Left ventricle myocardium inferior (tissue), 1 donor: ENCODE measurements at places on chromosomes 6 and 20. TPM values are rescaled to one million over a fixed set of nuclear protein-coding genes. Genes with fewer than 3 reads are reported as not detected.

DNA sequence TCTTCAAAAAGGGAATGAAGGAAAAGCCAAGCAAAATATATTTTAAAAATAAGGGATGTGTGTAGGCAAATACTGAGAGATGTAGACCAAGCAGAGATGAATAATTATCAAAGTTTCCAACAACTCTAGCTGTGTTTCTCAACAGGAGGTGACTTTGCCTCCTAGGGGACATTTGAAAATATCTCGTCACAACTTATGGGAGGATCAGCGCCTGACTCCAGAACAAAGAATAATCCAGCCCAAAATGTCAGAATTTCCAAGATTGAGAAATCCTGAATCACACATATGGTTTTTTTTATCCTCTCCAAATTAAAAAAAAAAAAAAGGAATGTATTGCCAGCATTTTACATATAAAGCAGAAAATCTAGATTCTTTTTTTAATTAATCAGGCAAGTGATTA lies 241.2 kb upstream of the ZFP64 start:
- no peaks in the 10 kb centered on the region for H3K4me1 ChIP-seq
- no peaks in the 10 kb centered on the region for H3K36me3 ChIP-seq
- H3K4me3 ChIP-seq, result no peak overlapping the region

DNA sequence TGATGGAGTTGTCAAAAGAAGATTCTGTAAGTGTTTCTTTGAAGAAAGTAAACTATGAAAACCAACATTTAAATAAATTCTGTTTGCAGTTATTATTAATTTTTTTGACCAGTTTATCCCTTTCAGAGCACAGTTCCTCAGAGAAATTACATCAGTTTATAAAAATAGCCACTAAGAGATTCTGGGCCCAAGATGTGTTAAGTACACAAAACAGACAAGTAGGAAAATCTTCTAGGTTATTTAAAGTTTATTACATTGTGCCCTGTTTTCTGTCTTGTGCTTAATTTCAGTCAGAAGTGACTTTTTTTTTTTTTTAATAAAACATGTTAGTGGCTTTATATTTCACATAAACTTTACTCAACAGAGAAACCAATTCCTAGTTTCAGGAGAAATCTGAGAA lies 72.3 kb downstream of the ECT2L start:
- H3K36me3 ChIP-seq, result no peaks in the 10 kb centered on the region
- no peaks in the 10 kb centered on the region for H3K27me3 ChIP-seq
- peak overlapping the region; percentile 88 for H3K27ac ChIP-seq
- no peak overlapping the region for H3K4me3 ChIP-seq

DNA sequence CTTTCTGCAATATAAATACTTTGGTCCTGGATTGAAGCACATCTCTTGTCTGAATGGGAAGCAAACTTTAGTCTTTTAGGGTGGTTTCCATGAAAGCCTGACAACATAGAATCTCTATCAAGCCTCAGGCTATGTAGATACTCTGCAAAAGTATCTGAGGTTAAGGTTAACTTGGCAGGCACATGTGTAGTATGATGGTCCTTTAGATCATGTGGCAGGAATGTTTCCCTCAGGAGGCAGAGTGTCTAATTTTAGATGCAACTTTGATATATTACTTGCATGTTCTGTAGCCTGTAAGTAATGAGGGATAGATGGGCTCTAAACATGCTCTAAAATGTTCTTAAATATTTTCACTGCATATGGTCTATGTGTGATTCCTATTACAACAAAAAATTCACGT lies 8.2 kb downstream of the MYB start:
- peaks cover 55% of the 10 kb centered on the region for H3K27me3 ChIP-seq
- no peak for DNase-seq

OR2J2 gene
- total RNA-seq, result not detected

DNA sequence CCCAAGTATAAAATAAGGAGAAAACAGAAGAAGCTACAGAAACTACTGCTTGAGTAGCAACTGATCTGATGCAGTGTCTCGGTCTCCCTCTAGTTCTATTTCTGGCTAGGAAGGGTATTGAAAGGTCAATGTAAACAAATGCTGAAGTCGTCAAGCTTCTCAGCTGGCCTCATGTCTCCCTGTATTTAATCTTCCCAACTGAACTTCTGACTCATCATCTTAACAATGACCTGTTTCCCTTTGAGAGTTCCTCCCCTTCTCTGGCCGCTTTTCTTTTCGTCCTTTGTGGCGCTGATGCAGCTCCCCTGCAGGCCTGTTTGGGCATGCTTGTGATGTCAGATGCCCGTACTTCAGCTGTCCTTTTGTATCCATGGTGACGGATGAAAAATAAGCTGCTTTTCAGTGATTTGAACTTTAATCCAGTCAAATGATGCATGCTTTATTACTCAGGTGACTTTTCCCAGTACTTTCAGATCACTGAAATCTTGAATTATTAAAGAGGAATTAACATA lies 7.8 kb upstream of the LCA5 start:
- H3K4me1 ChIP-seq, result peaks cover 36% of the 10 kb centered on the region
- DNase-seq, result peak; percentile 56
- H3K36me3 ChIP-seq, result peaks cover 5% of the 10 kb centered on the region
- H3K27me3 ChIP-seq, result no peaks in the 10 kb centered on the region
- peak overlapping the region; percentile 50 for H3K4me3 ChIP-seq

PRDM1 gene
- total RNA-seq, result 0.85 TPM

GRCh38 chr6:143176090-143177021 lies 115.7 kb downstream of the AIG1 start:
- no peak overlapping the region for H3K4me3 ChIP-seq
- H3K4me1 ChIP-seq, result peaks cover 21% of the 10 kb centered on the region
- no peak overlapping the region for H3K27ac ChIP-seq
- no peaks in the 10 kb centered on the region for H3K27me3 ChIP-seq

GRCh38 chr20:55668631-55669030 lies 336.7 kb downstream of the CBLN4 start:
- no peaks in the 10 kb centered on the region for H3K36me3 ChIP-seq
- no peak for DNase-seq
- no peaks in the 10 kb centered on the region for H3K27me3 ChIP-seq
- H3K4me3 ChIP-seq, result no peak overlapping the region

DNA sequence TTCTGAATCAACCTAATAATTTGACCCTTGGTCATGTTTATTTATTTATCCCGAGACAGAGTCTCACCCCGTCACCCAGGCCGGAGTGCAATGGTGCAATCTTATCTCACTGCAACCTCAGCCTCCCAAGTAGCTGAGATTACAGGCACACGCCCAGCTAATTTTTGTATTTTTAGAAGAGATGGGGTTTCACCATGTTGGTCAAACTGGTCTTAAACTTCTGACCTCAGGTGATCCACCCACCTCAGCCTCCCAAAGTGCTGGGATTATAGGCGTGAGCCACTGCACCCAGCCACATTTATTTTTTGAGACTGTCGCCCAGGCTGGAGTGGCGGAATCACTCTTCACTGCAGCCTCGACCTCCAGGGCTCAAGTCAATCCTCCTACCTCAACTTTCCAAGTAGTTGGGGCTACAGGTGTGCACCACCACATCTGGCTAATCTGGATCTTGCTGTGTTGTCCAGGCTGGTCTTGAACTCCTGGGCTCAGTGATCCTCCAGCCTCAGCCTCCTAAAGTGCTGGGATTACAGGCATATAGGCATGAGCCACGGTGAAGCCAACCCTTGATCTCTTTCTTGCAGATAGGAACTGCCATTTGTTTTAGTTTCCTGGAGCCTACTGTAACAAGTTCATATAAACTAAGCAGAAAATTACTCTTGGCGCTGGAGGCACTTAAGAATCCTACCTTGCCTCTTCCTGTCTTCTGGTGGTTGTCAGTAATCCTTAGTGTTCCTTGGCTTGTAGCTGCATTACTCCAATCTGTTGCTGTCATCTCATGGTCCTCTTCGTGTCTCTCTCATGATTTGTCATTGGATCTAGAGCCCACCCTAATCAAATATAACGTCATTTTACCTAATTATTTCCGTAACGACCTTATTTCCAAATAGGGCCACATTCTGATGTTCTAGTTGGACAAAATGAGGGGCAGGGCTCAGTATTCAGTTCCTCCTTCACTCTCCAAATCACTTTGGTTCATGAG lies 2.3 kb downstream of the RPS18 start:
- H3K27me3 ChIP-seq, result no peaks in the 10 kb centered on the region
- no peak overlapping the region for H3K27ac ChIP-seq
- no peak overlapping the region for H3K4me3 ChIP-seq
- DNase-seq, result no peak
- H3K36me3 ChIP-seq, result peaks cover 47% of the 10 kb centered on the region
- H3K4me1 ChIP-seq, result peaks cover 91% of the 10 kb centered on the region

DNA sequence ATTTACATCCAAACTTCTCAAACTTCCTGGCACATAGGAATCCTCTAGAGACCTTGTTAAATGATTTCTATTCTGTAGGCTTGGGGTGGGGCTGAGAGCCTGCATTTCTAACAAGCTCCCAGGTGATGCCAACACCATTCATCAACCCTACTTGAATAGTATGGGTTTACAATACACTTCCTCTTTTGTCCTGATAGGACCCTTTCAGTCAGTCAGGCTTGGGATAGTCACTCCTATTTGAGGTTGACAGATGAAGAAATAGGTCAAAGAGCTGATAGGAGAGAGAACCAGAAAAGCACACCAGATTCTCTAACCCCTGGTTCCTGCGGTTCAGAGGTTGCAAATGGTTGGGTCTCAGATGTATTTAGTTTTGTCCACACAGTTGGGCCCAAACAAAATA lies 273.4 kb downstream of the TSHZ2 start:
- H3K27me3 ChIP-seq, result no peaks in the 10 kb centered on the region
- no peak for DNase-seq
- no peaks in the 10 kb centered on the region for H3K4me1 ChIP-seq
- H3K27ac ChIP-seq, result no peak overlapping the region
